ENCODE measurements at places on chromosomes 16 and 17. TPM values are rescaled to one million over a fixed set of nuclear protein-coding genes. Genes with fewer than 3 reads are reported as not detected.

- no peak for DNase-seq
Measured at GRCh38 chr17:61461586-61461966, 9.4 kb downstream of the TBX4 start.

DNA sequence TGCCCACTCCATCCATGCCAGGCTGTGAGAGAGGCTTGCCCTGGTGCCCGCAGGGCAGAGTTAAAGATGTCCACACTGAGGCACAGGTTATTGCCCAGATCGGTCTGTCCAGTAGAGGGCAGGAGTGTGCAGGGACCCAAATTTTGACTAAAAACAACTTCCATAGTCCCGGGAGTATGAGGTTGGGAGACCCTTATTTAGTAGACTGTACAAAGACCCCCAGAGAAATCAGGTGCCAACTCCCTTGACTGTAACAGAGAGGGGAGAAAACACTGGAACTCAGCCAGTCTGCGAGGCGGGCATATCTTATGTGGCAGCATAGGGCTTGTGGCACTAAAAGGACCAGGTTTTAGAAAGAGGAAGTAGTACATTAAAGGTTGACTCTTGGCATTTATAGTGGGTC is 43.4 kb downstream of the HNF1B start:
- peak; percentile 13 for DNase-seq

The ATP2C2 gene
- total RNA-seq = not detected

DNA sequence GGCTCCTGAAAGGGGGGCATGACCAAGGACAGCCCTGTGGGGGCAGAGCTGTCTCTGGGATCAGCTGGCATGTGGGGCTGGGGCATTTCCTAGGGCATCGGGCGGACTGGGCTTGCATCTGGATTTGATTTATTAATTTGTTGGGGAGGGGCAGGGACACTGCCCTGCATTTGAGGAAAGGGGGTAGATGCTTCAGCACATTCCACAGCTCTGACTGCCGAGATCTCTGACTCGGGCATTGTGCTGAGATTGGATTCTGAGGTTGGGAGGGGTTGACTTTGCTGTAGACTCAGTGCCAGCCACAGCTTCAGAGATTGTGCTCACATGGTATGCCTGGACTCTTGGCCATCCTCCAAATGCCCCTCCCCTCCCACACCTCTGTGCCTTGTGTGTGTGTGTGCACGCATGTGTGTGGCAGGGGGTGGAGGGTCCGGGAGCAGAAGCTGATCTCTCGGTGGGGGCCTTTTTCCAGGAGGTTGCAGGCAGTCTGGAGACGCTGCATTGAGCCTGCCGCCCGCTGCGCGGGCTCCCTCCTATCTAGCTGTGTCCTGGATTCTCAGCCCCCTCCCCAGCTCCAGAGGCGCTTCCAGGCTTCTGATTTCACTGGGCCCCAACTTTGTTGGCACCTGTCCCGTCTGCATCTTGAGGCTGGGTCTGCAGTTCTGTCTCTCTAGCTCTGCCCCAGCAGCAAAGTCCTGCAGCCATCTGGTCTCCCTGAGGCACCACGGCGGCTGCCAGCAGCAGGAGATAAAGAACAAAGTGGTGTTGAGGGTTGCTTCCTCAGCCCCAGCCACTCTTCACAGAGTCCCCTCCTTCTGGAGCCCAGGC is 14.9 kb downstream of the IGFBP4 start:
- DNase-seq = no peak

GRCh38 chr17:5391678-5392077 is 27.8 kb downstream of the NUP88 start:
- no peak for DNase-seq

The ABCC11 gene
- total RNA-seq = not detected

DNA sequence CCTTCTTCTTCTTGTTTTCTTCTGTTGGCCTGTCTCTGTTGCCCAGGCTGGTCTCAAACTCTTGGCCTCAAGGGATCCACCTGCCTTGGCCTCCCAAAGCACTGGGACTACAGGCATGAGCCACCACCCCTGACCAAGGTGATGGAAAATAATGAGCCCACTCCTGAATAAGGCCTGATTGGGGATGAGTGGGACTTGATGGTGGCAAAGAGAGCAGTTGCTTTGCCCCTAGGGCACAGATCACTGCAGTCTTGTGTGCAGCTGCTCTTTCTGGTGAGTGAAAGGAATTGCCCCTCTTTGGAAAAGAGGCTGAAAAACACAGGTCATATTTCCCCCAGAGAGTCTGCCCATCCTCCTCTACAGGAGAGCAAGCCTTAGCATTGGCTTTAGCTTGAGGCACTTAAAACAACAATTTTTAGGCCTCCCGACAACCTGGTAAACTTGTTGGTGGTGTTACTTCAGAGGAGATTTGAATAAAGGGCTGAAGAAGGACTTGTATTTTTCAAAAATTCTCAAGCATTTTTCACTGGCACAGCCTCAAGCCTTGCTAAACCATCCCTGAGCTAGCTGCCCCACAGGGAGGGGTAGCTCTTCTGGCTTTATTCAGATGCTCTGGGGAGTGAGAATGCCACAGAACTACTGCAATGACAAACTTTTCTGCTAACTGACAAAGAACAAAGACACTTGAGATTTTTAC is 6.1 kb upstream of the PDP2 start:
- no peak for DNase-seq

- DNase-seq = no peak
Measured at GRCh38 chr17:18004345-18004744, 31.7 kb downstream of the DRC3 start.

GRCh38 chr16:17166095-17166494 is 304.7 kb downstream of the XYLT1 start:
- no peak for DNase-seq

The SAMD14 gene
- total RNA-seq = 0.33 TPM

Measured in CD4-positive, alpha-beta T cell (primary cell).